Skeletal muscle cell (primary cell): ENCODE measurements at places on chromosomes 7 and 10.
A peak's percentile ranks its signal among the peaks of the same experiment; 100 is the strongest.

GRCh38 chr7:78716876-78717275 lies 736.6 kb downstream of the MAGI2 start:
- DNase-seq = no peak

DNA sequence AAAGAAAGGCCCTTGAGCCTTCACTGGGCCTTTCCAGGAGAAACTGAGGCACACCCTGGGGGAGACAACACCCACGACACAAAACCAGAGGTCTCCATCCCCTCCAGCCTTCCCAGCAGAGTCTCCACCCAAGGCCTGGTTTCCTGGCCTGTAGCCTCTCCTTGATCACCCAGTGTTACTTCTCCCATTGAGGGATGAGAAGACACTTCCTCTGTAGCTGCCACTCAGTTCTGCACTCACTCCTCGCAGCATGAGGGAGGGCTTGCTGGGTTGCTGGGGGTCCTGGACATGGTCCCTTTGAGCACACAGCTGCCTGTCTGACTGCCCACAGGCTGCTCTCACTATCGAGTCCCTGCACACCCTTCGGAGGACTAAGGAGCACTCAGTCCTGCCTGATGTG lies 438.1 kb upstream of the FOXK1 start:
- no peak for DNase-seq

GRCh38 chr10:97058521-97058920 lies 127.2 kb downstream of the SLIT1 start:
- DNase-seq = no peak

DNA sequence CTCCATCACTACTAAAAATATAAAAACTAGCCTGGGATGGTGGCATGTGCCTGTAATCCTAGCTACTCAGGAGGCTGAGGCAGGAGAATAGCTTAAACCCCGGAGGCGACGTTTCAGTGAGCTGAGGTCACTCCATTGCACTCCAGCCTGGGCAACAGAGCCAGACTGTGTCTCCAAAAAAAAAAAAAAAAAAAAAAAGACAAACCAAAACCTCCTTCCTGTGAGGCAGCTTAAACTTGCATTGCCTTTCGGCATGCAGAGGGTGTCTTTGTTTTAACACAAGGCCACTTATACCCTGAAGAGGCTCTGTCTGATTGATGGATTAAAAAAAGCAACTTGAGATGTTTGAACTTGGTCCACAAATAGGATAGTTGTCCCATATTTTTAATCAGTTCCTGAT lies 128.4 kb upstream of the RSU1 start:
- DNase-seq = no peak

GRCh38 chr10:131563411-131563810 lies 251.9 kb upstream of the TCERG1L start:
- DNase-seq = no peak

DNA sequence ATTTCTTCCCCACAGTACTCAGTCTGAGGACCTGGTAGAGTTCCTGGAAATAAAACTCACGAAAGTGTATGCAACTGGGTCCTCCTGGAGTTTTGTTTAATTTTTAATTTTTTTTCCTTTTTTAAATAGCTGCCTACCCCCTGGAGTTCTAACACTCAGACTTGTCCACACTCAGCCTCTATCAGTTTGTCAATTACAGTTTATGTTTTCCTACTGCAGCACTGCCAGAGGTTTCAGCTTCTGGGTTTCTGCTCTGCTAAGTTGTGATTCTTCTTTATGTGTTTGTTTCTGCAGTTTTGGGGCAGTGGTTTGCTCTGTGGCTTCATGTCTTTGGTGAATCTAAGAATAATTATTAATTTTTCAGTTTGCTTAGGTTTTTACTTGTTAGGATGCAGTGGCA lies 59.2 kb downstream of the TBC1D12 start:
- DNase-seq = no peak

DNA sequence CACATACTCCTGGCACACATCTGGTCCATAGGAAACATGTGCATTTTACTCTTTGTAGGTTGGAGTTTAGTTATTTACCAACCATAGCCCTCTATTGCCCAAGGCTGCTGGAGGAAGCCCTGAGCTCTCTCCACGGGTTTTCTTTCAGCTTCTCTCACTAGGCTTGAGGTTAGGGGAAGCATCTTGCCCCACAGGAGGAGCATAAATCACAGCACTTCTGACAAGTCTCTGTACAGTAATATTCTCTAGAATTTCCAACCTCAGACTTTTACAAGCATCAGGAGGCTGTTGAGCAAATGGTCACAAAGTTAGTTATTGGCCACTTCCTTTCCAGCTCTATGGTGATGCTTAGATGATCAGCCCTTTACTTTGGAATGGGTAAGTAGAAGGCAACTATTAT lies 122.9 kb upstream of the GLI3 start:
- DNase-seq = no peak

DNA sequence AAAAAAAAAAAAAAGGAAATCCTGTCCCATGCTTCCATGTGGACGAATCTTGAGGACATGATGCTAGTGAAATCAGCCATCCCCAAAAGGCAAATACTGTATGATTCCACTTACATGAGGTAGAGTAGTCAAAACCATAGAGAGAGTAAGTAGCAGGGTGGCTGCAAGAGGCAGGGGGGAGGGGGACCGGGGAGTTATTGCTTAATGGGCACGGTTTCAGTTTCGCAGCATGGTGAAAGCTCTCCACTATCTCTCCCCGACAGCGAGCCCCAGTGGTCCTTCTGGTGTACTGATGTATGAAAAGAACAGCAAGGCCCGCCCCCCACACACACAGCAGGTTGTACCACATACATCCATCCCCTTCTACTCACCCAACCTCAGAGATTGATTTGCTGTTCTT lies 32.8 kb downstream of the NOD1 start:
- DNase-seq = peak; percentile 29
